Dorsolateral prefrontal cortex (tissue), 122 donors: ENCODE measurements at places on chromosomes 12 and 14.

DNA sequence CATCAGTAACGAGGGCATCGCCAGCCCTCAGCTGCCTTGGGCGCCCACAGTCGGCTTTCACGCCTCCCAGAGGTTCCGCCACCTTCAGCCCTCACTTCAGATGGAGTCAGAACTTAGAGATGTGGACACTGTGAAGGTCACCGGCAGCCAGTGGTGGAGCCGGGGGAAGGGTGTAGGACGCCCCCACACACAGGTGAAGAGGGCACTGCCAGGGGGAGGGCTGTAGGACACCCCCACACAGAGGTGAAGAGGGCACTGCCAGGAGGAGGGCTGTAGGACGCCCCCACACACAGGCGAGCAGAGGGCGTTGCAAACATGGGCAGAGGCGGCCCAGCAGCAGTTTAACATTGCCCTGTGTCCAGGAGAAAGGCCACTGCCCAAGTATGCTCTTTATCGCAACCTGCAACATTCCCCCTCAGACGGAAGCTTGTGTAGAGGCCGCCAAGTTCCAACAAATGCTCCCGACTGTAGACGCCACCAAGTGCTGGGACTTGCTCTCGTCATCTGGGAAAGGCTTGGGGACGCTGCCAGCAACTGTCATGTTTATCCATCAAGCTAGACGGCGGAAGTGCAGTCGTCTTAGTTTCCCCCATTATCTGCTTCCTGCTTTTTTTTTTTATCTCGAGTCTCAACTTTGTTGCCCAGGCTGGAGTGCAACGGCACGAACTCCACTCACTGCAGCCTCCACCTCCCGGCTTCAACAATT lies 4.9 kb upstream of the ANKLE2 start:
- DNase-seq = no peak

DNA sequence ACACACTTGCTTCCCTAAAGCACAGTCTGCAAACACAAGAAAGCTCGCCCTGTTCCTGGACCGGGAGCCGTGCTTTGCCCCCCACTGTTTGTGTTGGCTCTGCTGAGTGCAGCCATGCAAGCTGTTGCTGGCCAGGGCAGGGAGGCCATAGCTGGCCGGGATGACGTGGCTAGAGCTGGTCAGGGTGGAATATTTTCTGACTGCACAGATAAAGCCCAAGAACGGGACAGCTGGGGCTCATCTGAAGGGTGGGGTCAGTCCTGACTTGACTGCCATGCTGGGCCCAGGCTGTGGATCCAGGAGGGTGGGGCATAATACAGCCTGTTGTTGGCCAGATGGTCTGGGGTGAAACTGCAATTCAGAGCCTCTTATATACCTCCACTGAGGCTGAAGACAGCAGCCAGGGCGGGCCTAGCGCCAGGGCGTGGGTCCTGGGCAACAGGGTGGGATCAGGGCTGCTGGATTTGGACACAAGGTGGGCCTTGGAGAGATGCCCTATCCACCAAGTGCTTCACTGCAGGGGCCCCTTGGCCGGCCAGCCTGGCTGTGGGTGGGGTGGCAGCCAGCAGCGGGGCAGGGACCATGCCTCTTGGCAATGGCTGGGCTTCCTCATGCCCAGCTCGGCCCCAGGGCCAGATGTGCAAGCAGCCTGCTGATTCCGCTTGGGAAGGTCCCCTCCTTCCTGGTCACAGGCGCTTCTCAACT lies 14.8 kb downstream of the KMT5A start:
- DNase-seq = no peak

DNA sequence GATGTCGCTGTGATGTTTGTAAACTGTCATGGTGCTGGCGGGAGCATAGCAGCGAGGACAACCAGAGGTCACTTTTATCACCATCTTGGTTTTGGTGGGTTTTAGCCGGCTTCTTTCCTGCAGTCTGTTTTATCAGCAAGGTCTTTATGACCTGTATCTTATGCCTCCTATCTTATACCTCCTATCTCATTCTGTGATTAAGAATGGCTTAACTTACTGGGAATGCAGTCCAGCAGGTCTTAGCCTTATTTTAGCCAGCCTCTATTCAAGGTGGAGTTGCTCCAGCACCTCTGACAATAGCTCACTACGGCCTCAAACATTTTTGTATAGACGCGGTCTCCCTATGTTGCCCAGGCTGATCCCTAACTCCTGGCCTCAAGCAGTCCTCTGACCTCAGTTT lies 53.7 kb downstream of the B4GALNT3 start:
- no peak for DNase-seq

DNA sequence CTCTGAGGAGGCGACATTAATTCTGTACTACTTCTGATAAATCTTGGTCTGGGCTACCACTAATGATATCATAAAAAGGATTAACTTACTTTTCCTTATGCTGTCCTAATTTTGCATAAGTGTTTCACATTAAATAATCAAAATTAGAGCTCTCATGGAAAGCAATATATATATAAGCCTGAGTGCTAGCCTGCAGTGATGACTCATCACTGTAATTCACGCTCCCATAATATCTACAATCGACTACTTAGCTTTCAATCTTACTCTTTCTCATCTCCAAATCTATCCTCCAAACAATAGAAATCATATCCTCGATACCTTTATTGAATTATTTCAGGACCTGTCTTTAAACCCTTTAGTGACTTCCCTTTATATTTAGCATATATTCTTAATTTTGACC lies 701.3 kb downstream of the RERGL start:
- no peak for DNase-seq

GRCh38 chr12:112401054-112401453 lies 8.4 kb downstream of the RPL6 start:
- no peak for DNase-seq

GRCh38 chr12:47080725-47081502 lies 1.2 kb upstream of the AMIGO2 start:
- no peak for DNase-seq

GRCh38 chr12:3261782-3262359 lies 184.7 kb downstream of the TSPAN9 start:
- no peak for DNase-seq

- no peak for DNase-seq
These were observed 86.5 kb upstream of the DIO3 start for GRCh38 chr14:101474563-101475455.

GRCh38 chr12:38934686-38935085 lies 29.3 kb upstream of the CPNE8 start:
- DNase-seq = no peak

DNA sequence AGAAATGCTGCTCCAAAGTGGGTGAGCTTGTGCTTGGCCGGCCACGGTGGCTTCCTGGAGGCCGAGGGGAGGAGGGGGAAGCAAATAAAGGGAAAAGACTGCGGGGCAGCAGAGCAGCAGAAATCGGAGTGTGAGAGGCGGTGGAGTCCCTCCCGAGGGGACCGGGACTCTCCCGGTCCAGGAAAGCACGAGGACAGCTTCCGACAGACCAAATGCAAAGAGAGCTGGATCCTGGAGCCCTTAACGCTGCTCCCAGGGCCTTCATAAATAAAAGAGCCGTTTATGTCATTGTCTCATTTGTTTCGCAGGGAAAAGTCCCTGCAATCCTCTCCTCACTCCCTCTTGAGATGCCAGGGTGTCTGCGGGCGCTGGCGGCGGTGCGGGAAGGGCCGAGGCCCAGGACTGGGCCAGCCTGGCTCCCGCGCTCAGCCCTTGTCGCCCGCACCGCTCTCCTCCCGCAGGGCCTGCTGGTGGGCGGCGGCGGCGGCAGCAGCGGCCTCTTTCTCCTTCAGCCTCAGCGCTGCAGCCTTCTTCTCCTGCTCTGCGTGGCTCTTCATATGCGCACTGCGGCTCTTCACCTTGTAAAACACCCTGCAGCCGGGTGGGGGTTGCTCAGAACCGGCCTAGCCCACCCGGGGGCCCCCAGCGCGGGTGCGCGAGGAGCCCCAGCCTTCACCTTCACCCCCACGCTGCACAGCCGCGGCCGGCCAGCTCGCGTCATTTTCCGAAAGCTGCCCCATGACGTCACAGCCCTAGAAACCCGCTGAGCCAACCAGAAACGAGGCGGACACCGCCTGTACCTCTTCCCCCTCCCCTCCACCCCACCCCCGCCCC lies 4.5 kb upstream of the PNMA1 start:
- DNase-seq = peak; percentile 74

DNA sequence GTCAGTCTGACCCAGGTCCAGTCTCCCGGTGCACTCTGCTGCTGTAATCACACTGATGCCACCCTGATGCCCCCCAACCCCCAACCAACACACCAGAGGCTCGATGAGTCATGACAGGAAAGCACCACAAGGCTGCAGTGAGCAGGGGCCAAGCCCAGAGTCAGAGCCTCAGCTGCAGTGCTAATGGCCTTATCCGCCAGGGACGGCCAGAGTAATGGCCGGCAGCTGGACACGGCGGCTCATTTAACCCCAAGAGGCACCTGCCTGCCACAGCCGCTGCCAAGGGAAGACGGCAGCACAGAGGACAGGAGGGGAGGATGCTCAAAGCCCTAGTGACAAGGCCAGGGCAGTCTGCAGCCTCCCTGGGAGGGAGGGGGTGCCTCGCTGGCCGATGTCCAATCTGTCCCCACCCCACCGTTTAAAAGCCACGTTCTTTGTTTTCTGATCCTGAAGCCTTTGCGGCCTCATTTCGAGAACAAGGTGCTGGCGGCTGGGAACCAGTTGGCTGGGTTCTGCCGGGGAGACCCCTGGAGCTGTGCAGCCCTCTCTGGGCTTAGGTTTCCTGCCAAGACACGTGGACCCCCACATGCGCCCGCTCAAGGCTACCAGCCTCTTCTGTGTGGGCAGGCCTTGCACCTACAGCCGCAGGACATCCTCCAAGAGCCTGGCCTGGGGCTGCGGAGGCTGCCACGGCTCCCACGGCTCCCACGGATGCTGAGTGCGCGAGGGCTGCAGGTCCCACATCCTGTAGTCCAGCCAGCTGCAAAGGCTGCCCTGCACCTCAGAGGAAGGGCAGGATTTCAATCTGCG lies 13.1 kb downstream of the CCDC85C start:
- DNase-seq = no peak

DNA sequence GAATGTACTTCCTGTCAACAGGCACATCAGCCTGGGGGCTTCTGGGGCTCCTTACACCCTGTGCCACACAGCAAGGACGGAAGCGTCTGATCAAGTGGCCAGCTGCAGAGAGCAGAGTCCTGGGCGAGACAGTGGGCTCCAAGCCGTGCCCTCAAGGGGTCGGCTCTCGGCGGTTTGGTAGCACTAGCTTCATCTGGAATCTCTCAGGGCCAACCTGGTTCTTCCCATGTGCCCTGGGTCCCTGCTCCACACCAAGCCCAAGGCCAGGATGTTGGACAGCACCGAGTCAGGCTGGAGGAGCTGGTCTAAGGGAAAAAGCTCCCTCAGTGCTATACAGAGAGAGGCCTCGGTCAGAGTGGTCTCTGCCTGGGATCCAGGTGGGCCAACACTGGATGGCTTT lies 20.5 kb downstream of the DIO3 start:
- no peak for DNase-seq

- no peak for DNase-seq
These were observed 110.9 kb downstream of the KSR2 start for GRCh38 chr12:117857632-117858612.

- DNase-seq = no peak
These were observed 18.6 kb downstream of the DUSP6 start for GRCh38 chr12:89333564-89334252.

DNA sequence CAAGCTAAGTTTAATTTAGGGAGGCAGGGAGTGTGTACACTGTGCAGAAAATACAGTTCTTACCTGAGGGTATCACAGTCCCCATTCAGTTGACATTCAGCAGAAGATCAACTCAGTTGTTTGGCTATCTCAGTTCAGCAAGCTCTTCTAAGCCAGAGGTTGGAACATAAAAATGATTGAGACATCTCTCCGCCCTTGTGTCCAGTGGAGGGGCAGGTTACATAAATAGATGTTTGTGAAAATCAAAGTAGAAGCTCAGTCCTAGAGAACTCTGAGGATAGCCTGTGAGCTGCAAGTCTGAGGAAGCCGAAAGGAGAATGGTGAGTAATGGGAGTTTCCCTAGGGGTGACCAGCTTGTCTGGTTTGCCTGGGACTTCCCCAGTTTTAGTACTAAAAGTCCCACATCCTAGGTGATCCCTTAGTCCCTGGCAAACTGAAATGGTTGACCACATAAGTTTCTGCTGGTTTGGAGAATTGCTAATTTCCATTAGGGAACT lies 251.4 kb upstream of the ATP2B1 start:
- no peak for DNase-seq

DNA sequence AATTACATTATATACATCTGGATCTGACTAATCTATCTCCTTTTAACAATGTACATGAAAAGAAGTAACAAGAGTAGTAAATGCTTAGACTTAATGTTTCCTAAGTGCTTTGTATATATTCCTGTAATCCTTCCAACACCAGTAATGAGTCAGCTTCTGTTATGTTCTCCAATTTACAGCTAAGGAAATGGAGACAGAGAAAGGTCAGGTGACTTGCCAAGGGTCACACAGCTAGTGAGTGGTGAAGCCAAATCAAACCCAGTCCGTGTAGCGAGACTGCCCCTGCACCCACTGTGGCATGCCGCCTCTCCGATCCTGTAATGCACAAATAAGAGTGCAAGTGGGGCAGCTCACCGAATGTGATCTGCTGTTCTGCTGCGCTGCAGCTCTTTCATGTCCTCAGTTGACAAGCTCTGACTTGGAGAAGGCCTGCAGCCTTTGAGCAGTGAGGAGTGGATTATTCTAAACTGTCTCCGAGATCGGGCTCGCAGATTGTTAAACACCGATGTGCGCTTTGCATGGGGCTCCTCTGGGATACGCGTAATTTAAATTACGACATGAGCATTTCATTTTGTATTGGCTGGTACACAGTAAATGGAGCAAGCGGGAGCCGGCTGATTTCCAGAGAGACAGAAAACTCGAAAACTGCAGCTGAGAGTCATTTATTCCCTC lies 65.1 kb upstream of the KTN1 start:
- no peak for DNase-seq

DNA sequence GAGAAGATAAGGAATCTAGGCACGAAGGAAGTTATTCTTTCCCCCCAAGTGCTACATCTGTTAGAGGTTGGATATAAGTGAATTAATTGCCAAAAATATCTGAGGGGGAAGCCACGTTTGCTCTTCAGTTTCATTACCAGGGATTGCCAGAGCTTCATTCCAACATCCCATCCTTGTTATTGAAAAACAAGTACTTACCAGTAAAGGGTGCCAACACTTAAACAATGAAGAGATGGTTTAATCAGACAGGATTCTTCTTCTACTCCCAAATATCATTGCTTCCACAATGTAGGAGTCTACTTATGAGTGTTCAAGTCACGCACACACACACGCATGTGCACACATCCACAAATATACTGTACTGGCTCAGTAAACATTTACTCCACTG lies 312.4 kb downstream of the RPAP3 start:
- no peak for DNase-seq
